ENCODE measurements at places on chromosomes 13 and 19. TPM values are rescaled to one million over a fixed set of nuclear protein-coding genes. Genes with fewer than 3 reads are reported as not detected.

Gene PRSS57
- not detected for total RNA-seq

Gene SULT2A1
- total RNA-seq: not detected

DNA sequence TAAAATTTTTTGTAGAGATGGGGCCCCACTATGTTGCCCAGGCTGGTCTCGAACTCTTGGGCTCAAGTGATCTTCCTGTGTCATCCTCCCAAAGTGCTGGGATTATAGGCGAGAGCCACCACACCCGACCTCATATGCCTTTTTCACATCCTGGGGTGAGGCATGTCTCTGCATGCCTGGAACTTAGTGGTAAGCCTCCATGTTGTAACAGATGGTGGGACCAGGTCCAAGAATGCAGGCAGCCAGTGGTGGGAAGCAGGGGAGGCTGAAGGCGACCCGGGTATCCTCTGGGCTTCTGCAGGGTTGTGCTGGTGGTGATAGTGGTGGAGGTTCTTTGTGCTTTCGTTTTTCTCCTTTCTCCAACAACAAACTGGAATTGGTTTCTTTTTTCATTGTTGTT, 30.1 kb upstream of the CCDC124 start:
- H3K27ac ChIP-seq: no peak overlapping the region
- no peaks in the 10 kb centered on the region for H3K36me3 ChIP-seq
- H3K27me3 ChIP-seq: no peaks in the 10 kb centered on the region
- H3K4me1 ChIP-seq: no peaks in the 10 kb centered on the region
- no peak overlapping the region for H3K4me3 ChIP-seq
- no peak for DNase-seq

DNA sequence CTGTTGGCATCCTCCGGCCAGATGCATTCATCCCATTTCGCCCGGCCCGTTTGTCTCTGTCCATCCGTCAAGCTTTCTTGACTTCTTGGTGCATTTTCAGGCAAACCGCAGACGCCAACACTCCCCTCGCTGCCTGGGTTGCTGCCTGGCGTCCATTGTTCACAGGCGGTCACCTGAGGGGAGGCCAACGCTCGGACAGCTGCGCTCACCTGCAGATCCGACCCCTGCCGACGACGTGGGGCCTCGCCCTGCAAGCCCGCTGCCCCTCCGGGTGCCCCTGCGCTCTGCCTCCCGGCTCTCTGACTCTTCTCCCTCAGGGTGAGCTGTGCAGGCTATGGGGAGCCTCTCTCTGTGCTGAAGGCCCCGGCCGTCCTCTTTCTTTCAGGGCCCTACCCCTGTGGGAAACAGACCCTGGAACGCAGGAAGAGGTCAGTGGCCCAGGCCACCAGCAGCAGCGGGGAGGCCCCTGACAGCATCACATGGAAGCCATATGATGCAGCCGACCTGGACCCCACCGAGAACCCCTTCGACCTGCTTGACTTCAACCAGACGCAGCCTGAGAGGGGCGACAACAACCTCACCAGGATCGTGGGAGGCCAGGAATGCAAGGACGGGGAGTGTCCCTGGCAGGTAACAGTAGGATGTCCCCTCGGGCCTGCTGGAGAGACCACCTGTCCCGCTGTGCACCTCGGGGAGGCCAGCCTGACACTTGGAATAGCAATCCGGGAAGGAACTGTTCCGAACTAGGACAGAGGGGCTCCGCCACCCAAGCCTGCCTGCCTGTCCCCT, 14.8 kb upstream of the PROZ start:
- H3K4me3 ChIP-seq: no peak overlapping the region
- no peaks in the 10 kb centered on the region for H3K36me3 ChIP-seq

DNA sequence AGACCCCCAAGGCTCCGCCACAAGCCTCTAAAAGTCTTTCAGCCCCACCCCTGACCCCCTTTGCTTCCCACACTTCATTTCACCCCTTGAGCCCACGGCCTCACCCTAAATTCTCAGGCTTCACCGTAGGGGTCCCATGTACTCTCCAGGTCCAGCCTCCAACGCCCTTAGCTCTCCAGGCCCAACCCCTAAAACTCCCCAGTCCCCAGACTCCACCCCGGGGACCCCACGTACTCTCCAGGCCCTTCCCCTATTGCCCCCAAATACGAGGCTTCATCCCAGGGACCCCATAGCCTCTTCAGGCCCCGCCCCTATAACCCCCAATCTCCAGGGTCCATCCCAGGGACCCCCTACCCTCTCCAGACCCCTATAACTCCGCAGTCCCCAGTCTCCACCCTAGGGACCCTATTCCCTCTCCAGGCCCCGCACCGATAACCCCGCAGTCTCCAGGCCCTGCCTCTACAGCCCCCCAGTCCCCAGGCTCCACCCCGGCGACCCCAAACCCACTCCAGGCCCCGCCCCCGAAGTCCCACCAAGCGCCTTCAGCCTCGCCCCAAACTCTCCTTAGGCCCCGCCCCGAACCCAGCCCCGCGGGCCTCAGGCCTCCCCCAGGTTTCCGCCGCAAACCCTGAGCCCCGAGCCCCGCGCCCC, 619 bp downstream of the MED16 start:
- H3K4me3 ChIP-seq: peak overlapping the region; percentile 93
- H3K4me1 ChIP-seq: no peaks in the 10 kb centered on the region
- no peak for DNase-seq
- H3K36me3 ChIP-seq: peaks cover 4% of the 10 kb centered on the region
- no peak overlapping the region for H3K27ac ChIP-seq
- H3K27me3 ChIP-seq: no peaks in the 10 kb centered on the region

Gene ZNF525
- total RNA-seq: 12.0 TPM

GRCh38 chr19:20999731-21000352, 20.6 kb upstream of the ZNF430 start:
- H3K36me3 ChIP-seq: no peaks in the 10 kb centered on the region
- no peak overlapping the region for H3K27ac ChIP-seq
- no peaks in the 10 kb centered on the region for H3K4me1 ChIP-seq
- DNase-seq: peak; percentile 92
- H3K4me3 ChIP-seq: no peak overlapping the region
- no peaks in the 10 kb centered on the region for H3K27me3 ChIP-seq

DNA sequence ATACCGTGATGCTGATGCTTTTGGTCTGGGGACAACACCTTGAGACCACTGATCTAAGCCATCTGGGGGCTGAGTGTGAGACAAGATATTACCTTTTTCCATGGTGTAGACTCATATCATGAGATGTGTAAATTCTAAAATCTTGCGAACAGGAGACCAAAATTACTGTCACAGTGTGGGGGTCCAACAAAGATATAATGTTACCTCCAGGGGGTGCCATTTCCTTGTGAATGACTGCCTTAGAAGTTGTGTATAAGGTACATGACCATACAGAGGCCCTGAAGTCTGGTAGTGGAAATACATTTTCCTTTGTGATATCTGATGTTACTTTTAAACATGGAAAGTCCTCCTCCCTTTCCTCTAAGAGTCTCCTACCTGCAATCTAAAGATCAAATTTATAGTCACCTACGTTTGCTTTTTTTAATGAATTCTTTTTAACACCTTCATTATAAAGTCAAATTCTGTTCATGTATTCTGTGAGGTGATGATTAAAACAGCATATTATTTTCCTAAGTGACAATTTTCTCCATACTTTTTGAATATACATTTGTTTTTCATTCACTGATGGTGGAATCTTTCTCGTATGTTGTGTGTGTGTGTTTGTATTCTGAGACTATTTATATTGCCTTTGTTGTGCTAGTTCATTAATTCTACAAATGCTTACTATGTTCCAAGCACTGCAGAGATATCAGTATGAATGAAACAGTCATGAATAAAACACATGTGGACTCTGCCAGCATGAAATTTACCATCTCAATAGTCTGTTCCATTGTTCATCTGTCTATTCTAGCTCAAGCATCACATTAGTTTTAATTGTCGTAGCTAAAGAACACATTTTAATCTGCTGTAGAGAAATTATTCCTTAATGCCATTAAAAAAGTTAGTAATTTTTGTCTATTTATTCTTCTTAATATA, 113.7 kb downstream of the RFC3 start:
- no peak overlapping the region for H3K4me3 ChIP-seq
- H3K36me3 ChIP-seq: no peaks in the 10 kb centered on the region
- no peaks in the 10 kb centered on the region for H3K4me1 ChIP-seq
- H3K27me3 ChIP-seq: no peaks in the 10 kb centered on the region
- H3K27ac ChIP-seq: no peak overlapping the region

Gene NCR1
- 0.72 TPM for total RNA-seq

GRCh38 chr19:28556371-28556770, 656.6 kb downstream of the UQCRFS1 start:
- no peaks in the 10 kb centered on the region for H3K27me3 ChIP-seq
- DNase-seq: no peak
- H3K4me1 ChIP-seq: no peaks in the 10 kb centered on the region
- H3K36me3 ChIP-seq: no peaks in the 10 kb centered on the region

Gene ERICH6B
- not detected for total RNA-seq

GRCh38 chr19:5504114-5504513, 48.9 kb downstream of the ZNRF4 start:
- no peaks in the 10 kb centered on the region for H3K27me3 ChIP-seq
- H3K4me3 ChIP-seq: no peak overlapping the region
- no peak overlapping the region for H3K27ac ChIP-seq
- H3K36me3 ChIP-seq: no peaks in the 10 kb centered on the region
- no peak for DNase-seq
- no peaks in the 10 kb centered on the region for H3K4me1 ChIP-seq

Gene TEX29
- total RNA-seq: 1.8 TPM

Gene ZNF235
- 11.0 TPM for total RNA-seq

- DNase-seq: no peak
- no peak overlapping the region for H3K27ac ChIP-seq
- H3K36me3 ChIP-seq: no peaks in the 10 kb centered on the region
- H3K27me3 ChIP-seq: no peaks in the 10 kb centered on the region
- H3K4me1 ChIP-seq: no peaks in the 10 kb centered on the region
These were observed 63.9 kb downstream of the SLC10A2 start for GRCh38 chr13:103002279-103002678.

GRCh38 chr13:89806594-89806993, 1540.9 kb upstream of the MIR17HG start:
- no peak for DNase-seq
- H3K4me1 ChIP-seq: no peaks in the 10 kb centered on the region
- no peaks in the 10 kb centered on the region for H3K27me3 ChIP-seq
- no peak overlapping the region for H3K27ac ChIP-seq

GRCh38 chr19:44741258-44741731, 7.2 kb upstream of the BCL3 start:
- H3K4me1 ChIP-seq: no peaks in the 10 kb centered on the region
- no peaks in the 10 kb centered on the region for H3K36me3 ChIP-seq
- no peak overlapping the region for H3K27ac ChIP-seq
- H3K27me3 ChIP-seq: no peaks in the 10 kb centered on the region
- no peak overlapping the region for H3K4me3 ChIP-seq
- DNase-seq: no peak

- no peaks in the 10 kb centered on the region for H3K4me1 ChIP-seq
- H3K27me3 ChIP-seq: no peaks in the 10 kb centered on the region
- H3K36me3 ChIP-seq: no peaks in the 10 kb centered on the region
- DNase-seq: no peak
- no peak overlapping the region for H3K27ac ChIP-seq
These were observed 502.3 kb downstream of the FOXO1 start for GRCh38 chr13:40164133-40164532.

- no peak overlapping the region for H3K4me3 ChIP-seq
- DNase-seq: no peak
- H3K27ac ChIP-seq: no peak overlapping the region
These were observed 89.3 kb downstream of the SPACA7 start for GRCh38 chr13:112465251-112466131.

DNA sequence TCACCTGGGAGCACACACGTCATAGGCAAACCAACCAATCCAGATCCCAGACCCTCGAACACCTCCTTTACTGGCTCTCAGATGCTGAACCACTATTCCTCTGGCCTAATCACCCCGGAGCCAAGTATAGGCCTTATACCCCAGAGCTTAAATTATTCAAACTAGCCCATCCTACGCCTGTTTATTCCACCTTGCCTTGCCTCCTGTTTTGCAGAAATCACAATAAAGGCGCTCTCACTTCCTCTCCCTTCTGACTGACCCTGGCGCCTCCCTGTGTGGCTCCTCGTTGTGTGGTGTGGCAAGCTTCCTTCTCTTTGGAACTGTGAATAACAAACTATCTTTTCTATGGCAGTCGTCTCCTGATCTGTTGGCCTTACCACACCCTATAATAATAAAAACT, 354.9 kb downstream of the ENOX1 start:
- peaks cover 5% of the 10 kb centered on the region for H3K4me1 ChIP-seq
- H3K36me3 ChIP-seq: no peaks in the 10 kb centered on the region

Gene LSM4
- 34.5 TPM for total RNA-seq

Gene GPR12
- 0.15 TPM for total RNA-seq

DNA sequence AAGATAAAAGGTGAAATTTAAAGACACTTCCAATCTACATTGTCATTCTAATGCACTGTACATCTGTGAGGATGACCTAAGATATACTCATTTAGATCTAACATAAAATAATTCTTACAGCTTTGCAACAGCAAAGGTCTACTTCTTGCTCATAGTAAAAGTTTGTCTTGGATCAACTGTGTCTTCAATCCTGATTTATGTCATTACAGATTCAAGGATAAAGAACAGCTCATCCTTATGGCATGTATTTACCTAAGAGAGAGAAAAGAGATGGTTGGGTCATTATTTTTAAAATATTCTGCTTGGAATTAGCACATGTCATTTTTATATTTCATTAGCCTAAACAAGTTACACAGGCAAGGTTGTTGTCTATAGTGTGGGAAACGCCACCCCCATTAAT, 2193.1 kb downstream of the PCDH9 start:
- H3K27ac ChIP-seq: no peak overlapping the region
- H3K27me3 ChIP-seq: no peaks in the 10 kb centered on the region
- no peaks in the 10 kb centered on the region for H3K36me3 ChIP-seq
- H3K4me1 ChIP-seq: no peaks in the 10 kb centered on the region
- H3K4me3 ChIP-seq: no peak overlapping the region

DNA sequence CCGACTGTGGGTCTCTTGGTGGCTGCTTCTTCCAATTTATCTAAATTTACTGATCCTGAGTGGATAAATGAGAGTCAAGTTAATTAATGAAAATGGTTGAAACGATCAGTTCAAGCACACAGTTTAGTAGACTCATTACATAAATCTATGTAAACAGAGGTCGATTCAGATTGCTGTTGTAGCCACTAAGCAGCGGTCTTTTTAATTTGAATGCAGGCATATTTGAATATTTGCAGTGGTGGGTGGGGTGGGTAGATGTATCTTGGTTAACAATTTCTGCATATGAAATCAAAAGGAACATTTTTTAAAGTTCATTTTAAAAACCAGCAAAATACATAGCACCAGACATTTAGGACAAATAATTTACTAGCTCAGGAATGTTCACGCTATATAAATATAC, 325.9 kb downstream of the KLF12 start:
- no peaks in the 10 kb centered on the region for H3K27me3 ChIP-seq
- no peaks in the 10 kb centered on the region for H3K36me3 ChIP-seq
- H3K27ac ChIP-seq: no peak overlapping the region

- peak overlapping the region; percentile 22 for H3K27ac ChIP-seq
- H3K27me3 ChIP-seq: no peaks in the 10 kb centered on the region
- no peaks in the 10 kb centered on the region for H3K4me1 ChIP-seq
- no peaks in the 10 kb centered on the region for H3K36me3 ChIP-seq
These were observed 187.8 kb downstream of the LHFPL6 start for GRCh38 chr13:39415008-39415802.

DNA sequence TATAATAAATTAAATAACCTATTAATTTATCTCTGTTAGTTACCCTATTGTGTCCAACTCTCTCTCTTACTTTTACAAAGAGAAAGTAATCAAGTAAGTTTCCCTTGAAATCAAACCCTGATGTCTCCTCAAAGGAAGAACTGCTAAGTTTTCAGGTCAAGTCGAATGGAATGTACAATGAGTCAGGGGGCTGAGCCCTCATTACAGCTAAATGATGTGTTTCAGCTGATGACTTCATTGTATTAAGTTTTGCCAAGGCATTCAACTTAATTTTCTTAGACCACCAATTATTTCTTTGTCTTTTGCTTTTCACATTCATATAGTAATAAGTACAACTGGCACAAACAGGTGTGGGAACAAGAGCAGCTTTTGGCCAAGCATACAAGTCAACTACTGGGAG, 54.7 kb upstream of the DCT start:
- H3K27me3 ChIP-seq: no peaks in the 10 kb centered on the region
- H3K36me3 ChIP-seq: no peaks in the 10 kb centered on the region
- no peak for DNase-seq
- no peak overlapping the region for H3K27ac ChIP-seq
- H3K4me3 ChIP-seq: no peak overlapping the region

Gene ZNF135
- total RNA-seq: 3.4 TPM

Measured in aorta (tissue), 5 donors.